AML-193 (cell line): ENCODE measurements at places on chromosomes 16 and 17.
A peak's percentile ranks its signal among the peaks of the same experiment; 100 is the strongest.

DNA sequence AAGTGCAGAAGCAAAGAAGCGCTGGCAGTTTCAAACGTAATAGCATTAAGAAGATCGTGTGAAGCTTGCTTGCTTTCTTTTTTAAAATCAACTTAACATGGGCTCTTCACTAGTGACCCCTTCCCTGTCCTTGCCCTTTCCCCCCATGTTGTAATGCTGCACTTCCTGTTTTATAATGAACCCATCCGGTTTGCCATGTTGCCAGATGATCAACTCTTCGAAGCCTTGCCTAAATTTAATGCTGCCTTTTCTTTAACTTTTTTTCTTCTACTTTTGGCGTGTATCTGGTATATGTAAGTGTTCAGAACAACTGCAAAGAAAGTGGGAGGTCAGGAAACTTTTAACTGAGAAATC lies 17.4 kb upstream of the RAB11FIP4 start:
- no peak for DNase-seq

GRCh38 chr16:56625943-56626654 lies 518 bp downstream of the MT1E start:
- no peak for DNase-seq

DNA sequence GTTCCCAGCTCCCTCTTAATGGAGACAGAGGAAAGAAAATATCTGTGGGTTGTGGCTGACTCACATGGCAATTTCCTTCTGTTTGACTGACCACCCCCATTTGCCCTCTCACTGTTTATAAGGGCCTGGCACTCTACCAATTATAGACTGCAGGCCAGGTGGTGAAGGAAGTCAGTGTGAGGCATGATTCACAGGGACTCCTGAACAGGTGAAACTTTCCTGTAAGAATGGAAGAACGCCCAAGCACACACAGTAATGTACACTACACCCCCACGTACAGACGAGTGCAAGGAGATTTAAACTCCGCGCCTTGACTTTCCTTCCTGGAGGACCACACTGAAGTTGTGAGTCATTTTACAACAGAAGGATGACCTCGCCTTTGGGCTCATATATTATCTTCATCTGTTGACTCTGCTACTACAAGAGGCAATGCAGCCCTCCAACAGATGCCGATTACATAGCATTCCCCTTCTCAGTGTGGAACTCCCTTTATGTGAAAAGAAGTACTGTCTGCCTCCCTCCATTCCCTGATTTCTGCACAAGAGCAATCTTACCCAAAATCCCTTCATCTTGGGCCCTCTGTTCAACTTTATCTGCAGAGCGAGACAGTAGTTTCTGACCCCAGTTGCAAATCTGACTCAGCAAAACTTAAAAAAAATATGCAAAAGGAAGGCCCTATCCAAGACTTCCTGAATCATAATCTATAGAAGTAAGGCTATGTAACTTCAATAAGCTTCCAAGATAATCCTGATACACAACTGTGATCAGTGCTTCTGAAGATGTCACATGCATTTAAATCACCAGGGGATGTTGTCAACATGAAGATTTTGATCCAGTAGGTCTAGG lies 163.6 kb downstream of the SHISA6 start:
- DNase-seq, result no peak

DNA sequence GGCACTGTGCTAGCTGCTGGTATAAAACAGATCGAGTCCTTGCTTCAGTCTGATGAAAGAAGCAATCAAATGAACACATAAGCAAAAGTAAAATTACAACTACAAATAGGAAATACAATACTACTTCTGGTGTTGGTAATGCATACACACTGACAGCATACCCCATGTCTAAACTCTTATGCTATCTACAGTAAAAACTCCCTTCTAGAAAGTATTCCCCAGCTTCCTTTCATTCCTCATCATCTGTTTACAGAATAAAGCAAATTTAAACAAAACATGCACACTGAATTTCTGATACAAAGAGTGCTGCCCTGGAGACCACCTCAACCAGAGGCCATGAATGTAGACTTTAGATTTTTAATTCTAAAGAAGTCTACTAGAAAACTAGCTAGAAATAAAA lies 109.6 kb downstream of the SSH2 start:
- no peak for DNase-seq

- DNase-seq, result no peak
Measured at GRCh38 chr17:31663576-31663975, 195.5 kb downstream of the COPRS start.

GRCh38 chr17:68570526-68570925 lies 30.6 kb downstream of the FAM20A start:
- no peak for DNase-seq

GRCh38 chr16:17356243-17356933 lies 114.4 kb downstream of the XYLT1 start:
- DNase-seq, result no peak

GRCh38 chr17:6098050-6098822 lies 28.1 kb downstream of the WSCD1 start:
- no peak for DNase-seq

DNA sequence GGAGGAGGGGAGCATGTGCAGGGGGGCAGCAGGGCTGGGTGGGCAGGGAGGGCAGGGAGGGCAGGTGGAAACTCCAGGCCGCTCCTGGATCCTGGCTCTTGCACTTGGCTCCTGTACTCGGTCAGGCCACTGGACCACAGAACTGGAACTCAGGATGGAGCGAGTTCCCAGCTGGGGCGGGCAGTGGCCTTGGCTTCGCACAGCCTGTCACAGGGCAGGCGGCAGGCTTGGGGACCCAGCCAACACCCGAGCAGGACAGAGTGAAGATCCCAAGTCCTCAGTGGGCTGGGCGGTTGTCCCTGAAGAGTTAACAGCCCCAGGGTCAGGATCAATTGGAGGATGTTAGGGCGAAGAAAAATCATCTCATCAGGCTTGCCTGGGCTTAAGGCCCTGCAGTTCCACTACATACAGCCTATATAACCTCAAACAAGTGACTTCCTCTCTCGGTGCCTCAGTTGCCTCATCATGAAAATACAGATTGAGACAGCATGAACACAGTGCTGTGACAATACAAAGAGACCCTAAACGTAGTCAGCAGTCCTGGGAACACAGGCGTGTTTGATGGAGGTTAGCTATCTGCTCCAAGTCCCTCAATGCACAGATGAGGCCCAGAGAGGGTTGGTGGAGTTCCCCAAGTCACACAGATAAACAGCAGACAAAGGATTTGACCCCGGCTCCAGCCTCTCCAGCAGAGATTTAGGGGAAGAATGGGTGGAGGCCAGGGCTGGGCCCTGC lies 21.9 kb downstream of the ZNF423 start:
- DNase-seq, result no peak

DNA sequence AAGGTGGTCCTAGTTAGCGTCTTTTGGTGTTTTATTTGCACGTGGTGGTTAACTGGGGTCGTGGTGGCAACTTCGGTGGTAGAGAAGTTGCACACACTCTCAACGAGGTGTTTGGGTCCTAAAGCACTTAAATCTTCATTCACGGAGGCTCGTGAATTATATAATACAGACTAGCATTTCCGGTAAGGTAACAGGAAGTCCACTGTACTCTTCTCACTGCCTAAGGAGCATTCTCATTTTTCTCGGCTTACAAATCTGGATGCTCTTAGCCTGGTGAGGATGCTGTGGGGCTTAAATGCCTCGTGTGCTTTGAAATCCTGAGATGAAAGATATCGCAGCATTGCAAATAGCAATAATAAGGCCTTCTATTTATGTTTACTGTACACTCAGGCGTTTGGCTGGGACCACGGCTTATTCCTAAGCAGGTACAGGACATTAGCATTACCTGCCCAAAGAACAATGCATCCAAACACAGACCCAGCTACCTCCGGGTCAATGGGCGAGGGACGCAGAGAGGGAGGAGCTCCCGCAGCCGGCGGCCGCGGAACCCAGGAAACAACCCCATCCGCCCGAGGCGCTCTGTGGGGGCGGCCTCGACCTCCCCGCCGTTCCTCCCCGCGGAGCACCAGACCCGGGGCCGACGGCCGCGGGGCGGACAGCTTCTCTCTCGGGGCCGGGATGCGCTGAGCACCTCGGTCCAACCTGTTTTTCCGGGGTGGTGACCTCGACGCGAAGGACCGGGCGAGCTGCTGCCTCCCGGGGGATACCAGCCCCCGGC lies 856 bp downstream of the DNAJA2 start:
- no peak for DNase-seq

DNA sequence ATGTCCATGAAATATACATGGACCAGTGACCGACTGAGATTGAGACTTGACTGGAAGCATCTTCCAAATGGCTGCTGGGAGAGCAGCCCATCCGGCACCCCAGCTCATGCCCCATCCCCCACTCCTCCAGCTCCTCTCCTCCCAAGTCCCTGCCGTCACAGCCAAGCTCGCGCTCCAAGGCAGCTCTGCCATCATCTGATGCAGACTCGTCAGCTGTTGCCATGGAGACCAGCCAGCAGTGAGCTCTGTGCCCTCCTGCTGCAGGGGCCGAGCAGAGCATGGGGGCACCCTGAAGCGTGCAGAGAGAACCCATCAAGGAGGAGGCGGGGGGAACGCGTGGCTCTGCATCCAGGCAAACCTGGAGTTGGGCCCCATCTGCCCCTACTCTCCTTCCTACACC lies 74.5 kb upstream of the TNRC6C start:
- no peak for DNase-seq

DNA sequence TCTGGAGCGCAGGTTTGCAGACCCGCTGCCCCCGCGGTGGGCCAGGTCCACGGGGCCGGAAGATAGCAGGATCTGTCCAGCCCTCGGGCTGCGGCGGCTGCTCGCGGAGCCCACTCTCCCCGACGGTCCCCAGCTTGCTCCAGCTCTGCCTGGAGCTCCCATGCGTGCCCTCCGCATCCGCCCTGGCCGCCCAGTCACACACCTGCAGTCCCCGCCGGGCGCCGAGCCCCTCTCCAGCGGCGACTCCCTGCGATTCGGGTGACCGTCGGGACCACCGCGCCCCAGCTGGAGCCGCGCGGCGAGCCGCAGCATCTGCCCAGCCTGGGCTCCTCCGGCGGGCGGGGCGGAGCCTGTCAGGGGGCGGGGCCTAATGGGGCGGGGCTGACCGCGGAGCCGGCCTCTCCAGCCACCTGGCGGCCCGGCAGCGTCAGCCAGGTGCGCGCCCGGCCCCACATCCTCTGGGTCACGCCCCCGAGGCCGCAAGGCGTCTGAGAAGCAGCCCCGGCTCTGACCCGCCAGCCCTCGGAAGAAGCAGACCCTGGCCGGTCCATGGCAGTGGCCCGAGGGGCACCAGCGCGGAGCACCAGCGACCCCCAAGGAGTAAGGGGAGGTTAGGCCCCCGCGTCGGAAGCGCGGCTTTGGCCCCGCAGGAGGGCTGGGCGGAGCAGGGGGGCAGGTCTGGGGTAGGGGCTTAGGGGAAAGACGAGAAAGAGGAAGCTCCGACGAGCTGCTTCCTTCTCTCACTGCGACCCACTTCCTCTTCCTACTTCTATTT lies at the start of gene PIK3R5:
Gene PIK3R5, minus strand, starts transcription at position 314 of the 775 bp plus-strand sequence. CDS start 54,213 bp downstream, outside the sequence.
- DNase-seq, result peak; percentile 52

- DNase-seq, result no peak
Measured at GRCh38 chr17:9520649-9521048, 55.0 kb downstream of the STX8 start.

- DNase-seq, result no peak
Measured at GRCh38 chr17:2068519-2069051, 13.7 kb downstream of the HIC1 start.

DNA sequence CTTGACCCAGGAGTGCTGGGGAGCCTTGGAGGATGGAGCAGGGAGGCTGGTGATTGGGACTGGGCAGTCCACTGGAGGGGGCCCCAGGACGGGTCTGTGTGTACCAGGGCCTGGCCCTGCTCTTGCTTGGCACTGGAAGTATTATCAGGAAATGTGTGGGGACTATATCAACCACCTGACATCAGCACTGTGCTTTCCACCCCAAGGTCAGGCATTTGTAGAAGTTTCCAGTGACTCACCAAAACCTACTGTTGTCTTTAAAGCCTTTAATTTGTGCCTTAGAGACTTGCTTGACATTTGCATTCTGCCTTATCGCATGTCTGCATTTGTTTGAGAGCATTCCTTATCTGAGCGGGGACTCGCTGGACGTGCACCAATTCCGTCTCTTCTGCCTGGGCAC lies 323.1 kb downstream of the FOXL1 start:
- DNase-seq, result no peak

DNA sequence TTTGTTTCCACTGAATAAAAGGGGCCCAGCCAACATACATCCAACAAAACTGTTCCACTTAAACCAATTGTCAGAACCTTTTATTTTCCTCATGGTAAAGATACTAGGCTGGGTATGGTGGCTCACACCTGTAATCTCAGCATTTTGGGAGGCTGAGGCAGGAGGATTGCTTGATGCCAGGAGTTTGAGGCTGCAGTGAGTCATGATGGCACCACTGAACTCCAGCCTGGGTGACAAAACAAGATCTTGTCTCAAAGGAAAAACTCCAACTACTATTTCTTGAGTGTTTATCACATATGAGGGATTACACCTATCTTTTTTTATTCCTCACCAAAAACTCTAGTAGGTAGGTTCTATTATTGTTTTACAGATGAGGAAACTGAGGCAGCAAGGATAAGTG lies 4.7 kb upstream of the PSMC5 start:
- DNase-seq, result no peak

DNA sequence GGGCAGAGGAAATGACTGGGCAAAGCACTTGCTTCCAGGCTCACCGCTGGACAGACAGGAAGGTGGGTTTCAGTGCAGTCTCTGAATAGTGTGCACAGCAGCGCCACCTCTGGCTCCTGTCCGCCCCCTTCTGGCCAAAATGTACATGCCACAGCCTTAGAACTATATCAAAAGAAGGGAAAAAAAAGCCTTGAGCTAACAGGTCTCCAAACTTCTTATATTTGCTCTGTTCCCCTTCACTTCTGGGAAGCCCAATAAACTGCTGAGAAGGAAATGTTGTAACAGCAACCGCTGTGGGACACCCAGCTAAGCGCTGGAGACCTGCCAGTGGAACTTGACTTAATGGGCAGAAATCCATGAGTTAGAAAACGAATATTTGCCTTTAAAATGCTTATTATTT lies 17.5 kb downstream of the COG7 start:
- DNase-seq, result peak; percentile 95

DNA sequence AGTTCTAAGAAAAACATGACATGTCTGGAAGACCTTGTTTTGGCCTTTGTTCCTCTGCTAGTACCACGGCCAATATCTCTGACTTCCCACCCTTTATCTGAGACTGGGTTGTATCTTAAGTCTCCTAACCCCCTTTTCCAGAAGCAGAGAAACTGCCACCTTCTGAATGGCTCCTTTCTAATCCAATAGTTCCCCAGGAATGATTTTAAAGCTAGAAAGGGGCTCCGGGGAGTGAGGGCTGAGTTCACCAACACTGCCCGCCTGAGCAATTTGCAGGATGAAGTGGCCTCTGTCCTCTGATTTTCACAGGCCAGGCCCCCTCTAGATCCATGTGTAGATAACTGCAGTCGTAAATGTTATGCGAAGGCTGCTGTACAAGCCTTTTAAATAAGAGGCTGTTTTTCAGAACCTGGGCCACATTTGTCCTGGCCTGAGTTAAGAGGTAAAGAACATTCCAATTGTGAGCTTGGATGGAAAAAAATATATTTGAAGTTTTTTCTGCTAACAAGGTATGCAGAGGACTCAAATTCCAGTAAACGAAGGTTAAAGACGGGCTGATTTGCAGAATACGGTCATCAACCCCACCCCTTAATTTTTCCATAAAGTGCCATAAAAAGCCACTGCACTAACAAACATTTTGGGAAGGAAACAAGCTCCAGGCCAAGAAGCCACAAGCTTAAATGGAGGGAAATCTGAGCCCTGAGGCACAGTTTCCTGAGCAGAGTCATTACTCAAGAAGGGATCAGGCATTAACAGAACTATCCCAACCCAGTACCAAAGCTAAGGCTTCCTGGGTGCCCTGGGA lies 117.0 kb upstream of the MAF start:
- DNase-seq, result no peak
